ENCODE measurements at places on chromosomes 6 and 20.

- DNase-seq: no peak
These were observed 115.6 kb downstream of the KIF13A start for GRCh38 chr6:17871836-17872235.

- DNase-seq: peak; percentile 7
These were observed 275.2 kb downstream of the GMDS start for GRCh38 chr6:1970151-1970561.

DNA sequence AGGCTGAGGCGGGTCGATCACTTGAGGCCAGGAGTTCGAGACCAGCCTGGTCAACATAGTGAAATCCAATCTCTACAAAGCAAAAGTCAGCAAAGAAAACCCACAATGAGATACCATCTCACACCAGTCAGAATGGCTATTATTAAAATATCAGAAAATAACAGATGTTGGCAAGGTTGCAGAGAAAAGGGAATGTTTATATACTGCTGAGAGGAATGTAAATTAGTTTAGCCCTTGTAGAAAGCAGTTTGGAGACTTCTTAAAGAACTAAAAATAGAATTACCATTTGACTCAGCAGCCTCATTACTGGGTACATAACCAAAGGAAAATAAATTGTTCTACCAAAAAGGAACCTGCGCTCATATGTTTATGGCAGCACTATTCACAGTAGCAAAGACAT lies 16.7 kb upstream of the GCM1 start:
- DNase-seq: no peak

GRCh38 chr6:137084865-137085617 lies 40.3 kb upstream of the IL20RA start:
- DNase-seq: no peak

GRCh38 chr20:47317127-47317895 lies 39.2 kb downstream of the ZMYND8 start:
- DNase-seq: peak; percentile 98

DNA sequence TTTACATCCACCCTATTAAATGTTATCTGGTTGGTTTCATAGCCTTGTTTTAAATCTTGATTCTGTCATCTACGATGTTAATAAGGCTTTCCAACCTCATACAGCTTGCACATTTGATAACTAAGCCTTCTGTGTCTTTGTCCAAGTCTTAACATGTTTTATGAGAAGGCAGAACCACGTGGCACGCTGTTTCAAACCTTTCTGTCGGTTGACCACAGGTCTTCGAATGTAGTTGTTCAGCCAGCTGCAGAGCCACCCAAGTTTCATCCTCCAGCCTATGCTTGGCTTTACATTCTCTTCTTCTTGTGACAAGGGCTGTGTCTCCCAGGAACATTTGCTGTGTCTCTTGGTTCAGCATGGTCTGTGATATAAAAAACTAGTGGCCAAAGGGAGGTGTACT lies 15.7 kb upstream of the SGK2 start:
- no peak for DNase-seq

- DNase-seq: peak; percentile 66
These were observed 5.6 kb downstream of the BRD2 start for GRCh38 chr6:32974016-32974333.

- peak; percentile 45 for DNase-seq
These were observed 24.6 kb downstream of the SPATA2 start for GRCh38 chr20:49890471-49891361.

DNA sequence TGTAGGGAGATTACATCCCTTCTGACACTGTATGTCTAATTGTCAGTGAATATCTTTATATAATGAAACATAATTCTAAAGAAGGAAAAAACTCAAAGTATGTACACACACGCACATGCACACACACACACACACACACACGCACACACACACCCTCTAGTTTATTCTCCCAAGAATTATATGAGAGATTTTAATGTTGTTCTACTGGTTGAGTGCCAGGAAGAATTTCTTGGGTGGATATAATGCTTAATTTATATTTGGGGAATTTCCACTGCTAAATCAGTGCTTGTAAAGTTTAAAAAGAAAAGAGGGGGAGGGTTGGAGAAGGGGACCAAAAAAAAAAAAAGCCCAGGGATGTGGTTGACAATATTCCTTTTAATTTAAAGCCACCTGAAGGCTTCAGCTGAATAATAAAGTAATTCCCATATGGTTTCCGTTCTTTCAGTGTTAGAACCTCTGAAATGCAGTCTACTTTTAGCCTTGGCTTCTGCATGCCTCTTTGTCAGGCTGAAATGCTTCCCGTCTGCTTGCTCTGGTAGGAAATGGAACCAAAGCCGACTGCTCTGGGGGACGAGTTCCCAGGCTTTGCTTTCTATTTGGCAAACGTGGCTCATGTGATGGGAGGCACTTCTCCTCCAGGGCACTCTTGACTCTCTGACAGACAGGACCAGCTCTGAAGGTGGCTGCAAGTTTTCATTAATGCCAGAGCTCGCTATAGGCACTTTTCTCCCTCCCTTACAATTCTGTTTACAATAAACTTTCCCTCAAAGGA lies 225.4 kb downstream of the PRL start:
- peak; percentile 82 for DNase-seq

- no peak for DNase-seq
These were observed 63.4 kb upstream of the FBXL4 start for GRCh38 chr6:99011151-99011550.

GRCh38 chr6:29956518-29956917 lies 14.2 kb downstream of the HLA-A start:
- no peak for DNase-seq

DNA sequence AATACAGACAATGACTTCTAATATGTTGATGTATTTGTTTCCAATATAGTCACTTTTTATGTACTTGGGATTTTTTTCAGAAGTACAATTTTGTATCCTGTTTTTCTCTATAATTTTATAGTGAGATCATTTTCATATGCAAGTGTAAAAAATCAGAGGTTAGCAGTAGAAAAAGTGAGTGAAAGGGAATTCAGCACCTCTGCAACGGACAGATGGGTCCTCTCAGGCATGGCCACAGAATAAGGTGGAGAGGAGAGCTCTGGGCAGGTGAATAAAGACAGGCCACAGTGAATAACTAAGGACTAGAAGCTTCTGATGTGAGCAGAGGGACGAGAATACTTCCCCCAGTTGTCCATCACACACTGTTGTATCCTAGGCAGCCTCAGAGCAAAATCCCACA lies 210.1 kb upstream of the CNR1 start:
- DNase-seq: no peak

- DNase-seq: no peak
These were observed 24.5 kb downstream of the SRSF3 start for GRCh38 chr6:36618366-36619355.

DNA sequence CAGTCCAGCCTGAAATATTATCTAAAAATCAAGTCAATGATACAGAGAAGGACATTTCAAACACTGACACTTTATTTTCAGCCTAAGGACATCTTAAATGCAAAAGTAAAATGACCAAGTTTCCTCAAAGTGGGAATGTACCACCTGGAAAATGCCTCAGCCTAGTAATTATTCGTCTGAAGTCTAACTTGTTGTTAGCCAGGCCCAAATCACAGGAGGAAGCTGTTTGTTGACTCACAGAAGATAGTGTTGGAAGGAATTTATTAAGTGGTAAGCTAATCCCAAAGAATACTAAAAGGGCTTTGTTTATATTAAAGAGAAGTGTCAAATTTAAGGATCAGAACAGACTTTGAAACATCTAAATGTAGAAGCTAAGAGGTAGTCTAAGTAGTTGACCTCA lies 2.5 kb downstream of the PDE7B start:
- peak; percentile 13 for DNase-seq

DNA sequence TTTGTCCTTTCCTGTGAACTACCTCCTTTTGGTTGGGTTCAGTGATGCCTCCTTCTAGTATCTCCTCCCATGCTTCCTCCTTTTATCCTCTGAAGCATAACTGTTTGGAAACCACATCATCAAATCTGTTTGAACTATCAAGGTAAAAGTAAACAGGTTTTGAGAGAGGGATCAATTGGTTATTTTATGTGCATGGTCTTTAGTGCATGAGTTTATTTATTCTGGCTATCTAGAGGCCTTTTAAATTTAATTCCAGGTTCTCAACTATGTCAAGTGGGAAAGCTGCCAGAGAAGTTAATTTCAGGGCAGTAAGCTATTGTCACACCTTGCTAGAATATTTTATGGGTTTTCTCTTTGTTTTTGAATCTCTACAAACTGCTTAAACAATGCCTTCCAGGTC lies 54.1 kb downstream of the WASF1 start:
- DNase-seq: no peak

GRCh38 chr6:125718109-125718508 lies 31.3 kb upstream of the HEY2 start:
- DNase-seq: no peak

- no peak for DNase-seq
These were observed 11.3 kb downstream of the GTSF1L start for GRCh38 chr20:43715511-43715910.

- no peak for DNase-seq
These were observed 1.7 kb downstream of the FKBP5 start for GRCh38 chr6:35686873-35687555.

DNA sequence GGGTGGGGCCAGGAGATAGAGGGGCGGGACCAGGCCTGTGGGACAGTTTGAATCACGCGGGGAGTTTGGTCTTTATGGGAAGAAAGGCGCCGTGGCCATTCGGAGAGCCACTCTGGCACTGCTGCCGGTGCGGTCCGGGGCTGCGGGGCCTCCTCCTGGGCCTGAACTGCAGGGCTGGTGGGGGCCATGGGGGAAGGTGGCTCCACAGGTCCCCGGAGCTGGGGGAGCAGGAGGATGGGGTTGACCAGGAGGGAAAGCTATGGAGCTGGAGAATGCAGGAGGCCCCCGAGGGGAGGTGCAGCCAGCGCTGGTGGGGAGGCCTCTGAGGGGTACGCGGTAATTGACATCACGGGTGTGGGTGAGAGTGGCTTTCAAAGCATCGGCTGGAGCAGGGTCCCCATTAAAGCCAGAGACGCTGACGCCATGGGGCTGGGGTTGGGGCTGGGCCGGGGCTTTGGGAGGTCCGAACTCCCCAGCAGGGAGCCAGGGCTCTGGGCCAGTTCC lies 1.8 kb upstream of the BHLHE23 start:
- no peak for DNase-seq

DNA sequence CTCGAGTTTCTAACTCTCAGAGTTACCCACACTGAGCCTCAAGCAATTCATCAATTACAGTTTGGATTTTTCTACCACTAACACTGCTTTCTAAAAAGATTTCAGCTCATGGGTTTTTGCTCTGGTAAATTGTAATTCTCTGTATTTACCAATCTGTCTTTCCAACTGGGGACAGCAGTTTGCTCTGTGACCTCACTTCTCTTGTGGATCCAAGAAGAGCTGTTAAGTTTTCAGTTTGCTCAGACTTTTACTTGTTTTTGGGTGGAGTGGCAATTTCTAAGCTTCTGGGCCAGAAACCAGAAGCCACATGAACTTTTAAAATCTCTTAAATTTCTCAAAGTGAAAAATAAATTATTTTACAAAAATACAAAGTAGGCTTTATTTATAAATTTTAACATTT lies 74.2 kb downstream of the ROS1 start:
- DNase-seq: no peak

GRCh38 chr6:4660377-4661321 lies 115.6 kb upstream of the CDYL start:
- DNase-seq: no peak

DNA sequence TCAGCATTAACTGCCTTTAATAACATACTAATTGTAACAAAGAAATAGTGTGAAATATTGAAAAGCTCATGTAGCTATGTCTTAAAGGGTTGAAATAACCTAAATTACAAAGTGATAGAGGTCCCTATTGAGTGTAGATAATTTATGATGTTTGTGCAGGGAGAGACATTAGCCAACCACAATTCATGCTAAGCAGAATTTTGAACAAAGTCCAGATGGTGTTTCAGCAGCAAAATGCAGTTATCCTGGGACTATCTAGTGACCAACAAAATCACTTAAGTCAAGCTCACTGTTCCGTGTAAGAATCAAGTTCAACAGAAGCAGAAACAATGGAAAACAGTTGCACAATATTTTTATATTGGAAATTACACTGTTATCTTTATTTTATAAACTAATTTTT lies 218.5 kb downstream of the SIM1 start:
- no peak for DNase-seq

GRCh38 chr6:35154947-35155346 lies 13.8 kb upstream of the TCP11 start:
- DNase-seq: no peak

- DNase-seq: no peak
These were observed 90.5 kb downstream of the SAMD3 start for GRCh38 chr6:130132286-130132701.

GRCh38 chr6:170445971-170446370 lies 107.1 kb downstream of the PSMB1 start:
- DNase-seq: no peak

DNA sequence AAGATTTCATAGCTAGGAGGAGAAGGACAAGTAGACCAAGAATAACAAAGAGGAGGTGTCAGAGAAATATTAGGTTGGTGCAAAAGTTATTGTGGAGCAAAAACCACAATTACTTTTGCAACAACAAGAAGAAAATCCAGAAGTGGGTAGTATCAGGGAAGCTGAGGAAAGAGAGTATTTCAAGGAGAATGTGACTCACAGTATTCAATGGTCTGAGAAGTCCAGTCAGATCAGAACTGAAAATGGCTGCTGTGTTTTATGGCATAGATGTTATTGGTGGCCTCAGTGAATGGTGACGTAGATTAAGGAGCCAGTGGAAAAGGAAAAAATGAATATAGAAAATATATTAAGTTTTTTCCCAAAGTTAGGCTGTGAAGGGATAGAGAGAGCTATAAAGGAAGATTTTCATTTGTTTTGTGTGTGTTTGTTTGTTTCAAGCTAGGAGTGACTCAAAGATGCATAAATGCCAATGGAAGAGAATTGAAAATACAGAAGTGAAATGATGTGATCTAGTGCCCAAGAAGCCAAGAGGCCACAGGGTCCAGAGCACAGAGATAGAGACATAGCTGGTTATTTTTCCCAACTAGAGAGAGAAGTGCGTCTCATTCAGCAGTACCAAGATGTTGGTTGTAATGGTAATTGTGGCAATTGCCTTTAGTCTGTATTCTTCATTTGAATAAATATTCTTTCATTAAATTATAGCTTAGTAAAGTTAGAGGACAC lies 112.8 kb downstream of the ADTRP start:
- no peak for DNase-seq

Data from dermis blood vessel endothelial cell (primary cell).